ENCODE measurements at places on chromosomes 1 and 21. TPM values are rescaled to one million over a fixed set of nuclear protein-coding genes. Genes with fewer than 3 reads are reported as not detected.

HOOK1 gene
- total RNA-seq, result 14.4 TPM

LRRC7 gene
- total RNA-seq, result 0.28 TPM

NTRK1 gene
- 18.9 TPM for total RNA-seq

- DNase-seq, result no peak
These were observed 88.8 kb downstream of the STUM start for GRCh38 chr1:226637147-226637935.

DNA sequence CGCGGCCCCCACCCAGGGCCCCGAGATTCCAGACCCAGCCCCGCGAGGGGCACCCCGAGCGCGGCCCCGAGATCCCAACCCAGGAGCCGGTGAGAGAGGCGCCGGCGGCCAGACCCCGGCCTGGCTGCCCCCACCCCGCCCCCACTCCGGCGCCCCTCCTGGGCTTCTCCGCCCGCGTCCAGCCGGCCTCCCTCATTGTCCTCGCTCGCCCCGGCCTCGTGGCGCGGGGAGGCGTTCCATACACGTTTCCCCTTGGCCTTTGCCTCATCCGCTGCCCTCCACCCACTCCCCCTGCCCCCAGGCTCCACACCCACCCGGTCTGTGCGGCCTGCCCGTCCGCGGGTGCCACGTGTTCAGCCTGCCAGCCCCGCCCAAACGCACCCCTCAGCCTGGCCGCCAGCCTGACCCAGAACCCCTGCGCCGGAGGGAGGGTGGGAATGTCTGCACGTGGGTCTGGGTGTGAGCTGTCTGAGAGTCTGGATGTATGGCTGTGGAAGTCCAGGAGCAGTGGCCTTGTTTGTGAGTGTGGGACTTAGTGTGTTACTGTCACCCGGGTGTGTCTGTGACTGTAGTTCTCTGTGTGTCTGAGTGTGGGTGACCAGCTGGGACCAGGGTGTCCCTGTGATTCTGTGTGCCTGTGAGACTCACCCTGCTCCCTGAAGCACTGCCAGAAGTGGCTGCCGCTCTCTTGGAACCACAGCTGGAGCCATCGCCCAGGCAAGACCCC, 681 bp downstream of the B4GALT2 start:
- DNase-seq, result no peak

GRCh38 chr1:77040826-77041225, 173.5 kb downstream of the ST6GALNAC5 start:
- DNase-seq, result no peak

- DNase-seq, result no peak
These were observed 1.0 kb downstream of the CCDC181 start for GRCh38 chr1:169426174-169426705.

- DNase-seq, result peak; percentile 1
These were observed 4.5 kb upstream of the DDR2 start for GRCh38 chr1:162627662-162628296.

DNA sequence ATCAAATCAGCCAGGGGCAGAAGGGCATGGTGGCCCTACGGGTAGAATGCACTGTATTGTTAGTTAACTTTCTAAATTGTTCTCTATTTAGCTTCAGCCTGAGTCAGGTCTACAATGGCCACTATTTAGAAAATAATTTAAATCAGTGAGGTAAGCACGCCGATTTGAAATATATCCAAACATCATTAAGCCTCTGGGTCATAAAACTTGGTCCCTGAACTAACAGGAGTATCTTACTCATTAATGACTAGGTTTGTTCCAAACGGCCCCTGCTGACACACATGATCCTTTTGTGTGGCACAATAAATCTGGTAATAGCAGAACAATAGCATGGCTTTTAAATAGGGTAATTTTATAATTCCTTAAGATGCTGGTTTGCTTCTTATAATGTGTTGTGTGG, 48.4 kb downstream of the STX6 start:
- DNase-seq, result no peak

DNA sequence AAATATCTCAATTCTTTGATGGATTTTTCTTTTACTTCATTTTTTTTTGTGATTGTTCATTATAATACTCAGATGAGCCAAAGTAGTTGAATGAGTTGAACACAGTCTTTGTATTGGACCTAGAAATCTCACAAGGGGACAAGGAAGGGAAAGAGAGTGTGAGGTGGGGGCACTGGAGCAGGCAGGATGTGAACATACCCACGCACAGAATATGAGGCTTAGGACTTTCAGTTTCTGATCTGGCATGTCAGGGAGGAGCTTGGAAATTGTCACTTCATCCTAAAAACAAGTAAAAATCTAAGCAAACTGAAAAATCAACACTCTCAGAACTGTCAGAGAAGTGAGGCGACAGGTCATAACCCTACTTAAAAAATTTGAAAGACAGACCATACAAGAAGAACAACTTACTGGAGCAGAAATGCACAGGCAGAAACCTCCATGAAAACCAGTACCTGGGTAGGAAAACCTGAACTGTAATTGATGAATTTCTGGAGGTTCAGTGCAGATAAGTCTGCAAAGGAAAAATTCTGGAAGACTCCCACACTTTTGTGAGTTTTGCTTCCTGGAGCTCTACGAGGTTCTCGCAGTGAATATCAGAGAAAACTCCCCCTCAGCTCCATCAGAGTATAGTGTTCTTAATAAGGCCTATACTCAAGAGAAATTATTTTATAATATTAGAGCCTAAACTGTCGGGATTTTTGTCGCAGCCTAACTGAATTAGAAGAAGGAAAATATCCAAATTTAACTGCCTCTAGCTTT, 3.6 kb upstream of the PTGS2 start:
- DNase-seq, result no peak

DNA sequence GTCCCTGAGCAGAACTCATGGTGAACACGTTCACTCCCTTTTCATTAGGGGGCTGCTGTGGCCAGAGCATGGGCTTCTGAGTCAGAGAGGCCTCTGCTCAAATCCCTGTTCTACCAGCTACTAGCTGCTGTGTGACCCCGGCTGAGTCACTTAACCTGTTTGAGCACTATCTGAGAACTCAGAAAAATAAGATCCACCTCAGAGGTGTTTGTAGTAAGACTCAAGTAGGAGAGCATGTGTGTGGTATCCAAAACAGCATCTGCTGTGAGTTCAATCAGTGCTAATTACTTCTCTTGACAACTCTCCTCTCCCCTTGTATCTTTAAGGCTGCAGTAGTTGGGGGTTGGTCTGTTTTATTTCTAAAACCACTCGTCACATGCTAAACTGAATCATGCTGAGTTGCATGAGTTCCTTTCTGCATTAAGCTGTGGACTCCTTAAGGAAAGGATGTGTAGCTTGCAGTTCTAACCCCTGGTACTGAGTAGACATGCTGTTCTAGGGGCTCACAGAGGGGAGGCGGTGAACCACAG, 39.7 kb upstream of the JUN start:
- no peak for DNase-seq
